ENCODE measurements at places on chromosomes 6 and 20.

- peak; percentile 71 for DNase-seq
Observed at GRCh38 chr20:62367136-62367632, at the start of gene LAMA5. Gene LAMA5 (minus strand): TSS chr20:62367312. CDS start chr20:62367245, 67 bp downstream.

DNA sequence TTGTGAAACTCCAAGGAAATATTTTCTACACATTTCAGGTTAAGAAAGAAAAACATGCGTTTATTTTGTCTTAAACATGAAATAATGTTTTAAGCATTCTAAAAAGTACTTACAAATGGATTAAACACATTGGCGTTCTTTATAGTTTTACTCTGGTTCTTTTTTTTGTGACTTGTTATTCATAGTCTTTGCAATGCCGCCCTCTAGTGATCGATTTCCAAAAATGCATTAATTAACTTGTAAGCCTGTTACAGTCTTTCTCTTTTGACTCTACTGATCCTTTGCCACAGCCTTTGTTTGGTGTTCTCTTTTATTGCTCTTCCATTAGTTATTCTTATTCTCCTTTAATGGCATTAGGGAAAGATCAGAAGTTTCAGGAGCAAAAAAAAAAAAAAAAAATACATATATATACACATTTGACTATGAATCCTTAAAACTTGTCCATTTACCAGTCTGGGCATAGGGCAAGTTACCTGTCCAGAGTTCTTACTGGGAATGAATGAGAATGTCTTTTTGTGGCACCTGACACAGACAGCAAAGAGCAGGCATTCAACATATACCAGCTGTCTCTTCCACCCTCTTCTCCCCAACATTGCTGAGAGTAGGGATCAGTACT is 59.9 kb downstream of the MACROD2 start:
- no peak for DNase-seq

GRCh38 chr6:88919032-88919431 is 44.4 kb downstream of the RNGTT start:
- DNase-seq = no peak

DNA sequence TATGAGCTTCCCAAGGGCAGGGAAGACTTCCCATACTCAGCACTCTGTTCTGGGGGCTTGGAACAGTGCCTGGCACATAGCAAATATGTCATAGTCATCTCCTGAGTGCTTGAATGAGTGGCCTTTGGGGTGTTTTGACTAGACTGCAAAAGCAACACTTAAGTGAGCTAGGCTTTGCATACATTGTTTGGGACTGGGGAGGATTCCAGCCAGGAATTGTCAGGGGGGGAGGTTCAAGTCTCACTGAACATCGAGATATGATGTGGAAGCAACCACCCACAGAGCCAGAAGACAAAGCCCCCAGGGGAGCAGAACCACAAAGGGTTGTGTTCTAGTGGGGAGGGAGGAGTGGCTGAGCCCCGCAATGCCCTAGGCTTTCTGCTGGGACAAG is 98.4 kb downstream of the SYCP2 start:
- no peak for DNase-seq

DNA sequence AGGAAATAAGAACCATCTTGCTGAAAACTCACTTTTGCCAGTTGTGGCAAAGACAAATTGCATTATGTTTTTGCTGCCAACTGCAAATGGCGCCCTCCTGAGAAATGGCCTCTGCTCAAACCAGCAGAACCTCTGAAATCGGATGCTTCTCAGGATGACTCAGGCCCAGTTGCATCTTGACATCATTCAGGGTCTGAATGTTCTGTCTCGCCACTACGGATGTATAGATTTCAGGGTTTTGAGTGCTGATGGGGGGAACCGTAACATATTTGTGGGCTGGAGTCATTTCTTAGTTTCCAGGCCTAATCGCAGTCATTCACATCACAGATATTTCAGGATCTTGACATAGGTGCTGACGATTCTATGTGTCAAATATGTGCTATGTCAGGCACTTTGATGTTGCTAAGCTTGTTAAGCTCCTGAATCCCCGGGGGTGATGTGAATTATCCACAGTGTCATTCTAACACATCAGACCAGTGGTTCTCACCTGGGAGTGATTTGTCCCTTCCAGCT is 207.1 kb downstream of the NFATC2 start:
- DNase-seq = no peak

Data from mesothelial cell of epicardium (in vitro differentiated cells).